ENCODE measurements at places on chromosomes 1 and 21. TPM values are rescaled to one million over a fixed set of nuclear protein-coding genes. Genes with fewer than 3 reads are reported as not detected.

- no peak for DNase-seq
Observed at GRCh38 chr1:159223004-159223403, 18.3 kb downstream of the ACKR1 start.

- DNase-seq, result no peak
Observed at GRCh38 chr1:156675210-156676113, 1.7 kb downstream of the NES start.

The CACNA1S gene
- not detected for total RNA-seq

The SH2D5 gene
- total RNA-seq, result not detected

The RHCE gene
- not detected for total RNA-seq

- DNase-seq, result no peak
Observed at GRCh38 chr1:113887402-113888175, at the start of gene BCL2L15. BCL2L15 (minus strand) TSS chr1:113887581; CDS start chr1:113887375, 206 bp downstream.

The FCRL5 gene
- total RNA-seq, result 0.21 TPM

DNA sequence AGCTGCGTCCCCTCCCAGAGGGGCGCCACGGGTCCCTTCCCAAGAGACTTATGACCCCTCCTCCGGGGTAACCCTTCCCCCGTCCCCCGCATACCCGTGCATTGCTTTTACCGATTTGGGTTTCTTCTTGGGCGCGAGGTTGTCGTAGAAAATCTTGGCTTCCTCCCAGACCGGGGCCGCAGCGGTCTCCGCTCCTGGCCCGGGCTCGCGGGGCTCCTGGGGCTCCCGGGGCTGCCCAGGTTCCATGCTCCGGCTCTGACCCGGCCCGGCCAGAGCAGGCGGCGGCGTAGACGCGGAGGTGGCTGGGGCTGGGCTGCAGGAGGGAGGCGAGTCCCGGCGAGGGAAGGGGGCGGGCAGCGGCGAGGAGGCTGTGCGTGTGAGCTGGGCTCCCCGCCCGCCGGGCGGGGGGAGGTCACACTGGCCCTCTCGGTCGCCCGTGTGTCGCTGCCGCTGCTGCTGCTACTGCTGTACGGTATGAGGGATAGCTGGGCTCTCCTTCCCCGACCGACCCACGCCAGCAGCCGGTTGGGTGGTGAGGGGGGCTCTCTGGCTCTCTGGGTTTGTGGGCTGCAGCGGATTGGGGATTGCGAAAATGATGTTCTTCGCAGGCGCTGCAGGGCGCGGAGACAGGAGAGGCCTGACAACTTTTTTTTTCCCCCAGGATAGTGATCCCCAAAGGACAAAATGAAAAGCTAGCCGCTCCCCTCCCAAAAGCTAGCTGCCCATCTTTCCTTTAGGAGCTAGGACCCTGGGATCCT, at the start of gene NT5C1A:
TSS of gene NT5C1A (minus strand) at position 315 of the 758 bp plus-strand sequence. CDS start at position 246, 69 bp downstream.
- no peak for DNase-seq

The OR6N1 gene
- not detected for total RNA-seq

GRCh38 chr1:70462611-70463010, 51.5 kb downstream of the CTH start:
- no peak for DNase-seq

The RIIAD1 gene
- total RNA-seq, result not detected

DNA sequence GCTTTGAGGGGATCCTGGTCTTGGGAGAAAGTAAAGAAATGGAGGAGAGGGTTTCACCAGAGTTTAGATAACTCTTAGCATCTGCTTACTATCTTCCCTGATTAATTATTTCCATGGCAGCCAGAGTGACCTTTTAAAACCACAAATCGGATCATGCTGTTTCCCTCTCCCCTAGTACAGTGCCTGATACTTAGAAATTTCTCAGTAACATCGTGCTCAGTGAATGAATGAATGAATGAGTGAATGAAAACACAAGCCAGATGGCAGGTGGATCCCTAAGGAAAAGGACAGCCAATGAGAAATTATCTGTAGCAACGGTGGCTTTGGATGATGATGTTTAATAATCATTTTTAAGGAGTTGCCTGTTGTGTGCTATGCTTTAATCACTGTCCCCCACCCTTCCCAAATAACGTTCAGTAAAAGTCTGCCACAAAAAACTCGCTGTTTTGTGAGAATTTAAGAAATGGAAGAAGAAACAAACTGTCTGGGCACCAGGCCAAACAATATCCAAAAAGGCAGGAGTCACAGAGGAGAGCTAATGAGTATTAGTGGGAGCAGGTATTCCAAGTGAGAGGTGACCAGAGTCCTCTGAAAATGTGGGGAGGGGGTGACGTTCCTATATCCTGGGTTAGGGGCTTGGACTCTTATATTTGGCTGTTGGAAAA, 737 bp upstream of the SMAP2 start:
- no peak for DNase-seq

GRCh38 chr1:14625996-14626395, 27.5 kb downstream of the KAZN start:
- DNase-seq, result no peak

DNA sequence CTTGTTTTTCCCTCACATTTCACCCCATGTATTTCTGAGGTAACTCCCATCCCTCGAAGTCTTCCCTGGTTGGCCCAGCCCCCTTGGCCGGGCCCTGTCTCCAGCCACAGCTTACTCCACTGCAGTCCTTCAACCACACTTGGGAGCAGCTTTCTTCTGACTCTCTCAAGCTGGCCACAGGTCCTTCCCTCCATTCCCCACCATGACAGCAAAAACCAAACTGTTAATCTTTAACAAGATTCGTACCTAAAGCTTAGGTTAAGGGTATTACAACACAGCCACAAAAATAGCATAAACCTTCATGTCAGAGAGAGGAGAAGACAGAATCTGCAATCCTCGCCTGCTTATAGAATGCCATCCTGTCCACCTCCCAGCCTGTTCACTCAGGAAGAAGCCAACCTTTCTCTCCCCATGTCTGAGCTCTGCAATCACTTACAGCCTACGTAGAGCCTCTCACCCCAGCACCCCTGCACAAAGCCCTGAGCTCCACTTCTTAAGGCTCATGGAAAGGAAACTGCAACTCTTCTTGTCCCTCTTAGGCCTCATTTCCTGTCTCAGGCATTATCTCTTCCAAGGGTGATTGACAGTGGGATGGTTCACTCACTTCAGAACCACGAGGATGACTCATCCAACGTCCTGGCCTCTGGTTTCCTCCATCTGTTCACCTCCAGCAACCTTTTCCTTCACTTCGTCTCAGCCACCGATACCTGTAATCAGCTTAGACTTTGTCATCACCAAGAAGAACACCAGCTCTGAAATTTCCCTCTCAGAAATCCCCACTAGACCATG, 72.8 kb downstream of the CD2 start:
- no peak for DNase-seq

GRCh38 chr1:51301844-51302162, 28.6 kb downstream of the TTC39A start:
- no peak for DNase-seq

The GNG12 gene
- total RNA-seq, result 116 TPM

GRCh38 chr1:20992322-20993056, 184.2 kb downstream of the EIF4G3 start:
- no peak for DNase-seq

Data from thoracic aorta (tissue), 2 donors.